GM12891 (cell line): ENCODE measurements at places on chromosomes 2 and 18.

DNA sequence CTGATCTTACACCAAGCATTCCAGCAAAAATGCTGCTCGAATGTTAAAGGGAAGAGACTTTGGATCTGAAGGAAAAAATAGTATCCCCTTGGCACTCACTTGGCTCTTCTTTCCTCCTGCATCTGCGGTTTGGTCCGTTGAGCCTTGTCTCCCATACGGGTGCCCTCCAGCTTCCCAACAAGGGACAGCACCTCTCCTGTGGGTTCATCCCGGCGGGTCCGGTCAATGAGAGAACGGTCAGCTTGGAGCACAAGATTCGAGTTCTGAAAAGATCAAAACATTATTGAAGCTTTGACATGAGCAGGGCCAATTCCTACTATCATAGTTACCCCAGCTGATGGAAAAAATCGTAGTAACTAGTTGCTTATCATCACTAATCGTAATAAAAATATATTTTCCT is 740 bp downstream of the SNRNP200 start:
- no peak for DNase-seq

- DNase-seq: no peak
Measured at GRCh38 chr2:85635636-85636035, 19.6 kb downstream of the USP39 start.

DNA sequence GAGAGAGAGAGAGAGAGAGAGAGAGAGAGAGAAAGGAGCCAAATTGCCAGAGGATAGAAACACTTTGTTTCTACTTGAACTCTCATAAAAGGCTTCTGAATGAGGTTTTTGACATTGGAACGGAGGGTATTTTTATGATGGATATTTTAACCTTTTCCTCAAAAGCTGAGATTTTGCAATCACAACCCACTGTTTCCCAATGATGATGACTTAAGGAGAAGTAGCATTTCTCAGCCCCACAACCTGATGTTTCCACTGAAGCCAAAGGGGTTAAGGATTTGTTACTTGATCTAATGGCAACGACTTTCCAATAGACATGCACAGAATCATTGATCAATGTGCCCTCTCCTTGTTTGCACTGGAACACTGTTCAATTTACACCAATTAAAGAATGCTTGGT is 67.1 kb upstream of the POU3F3 start:
- no peak for DNase-seq

DNA sequence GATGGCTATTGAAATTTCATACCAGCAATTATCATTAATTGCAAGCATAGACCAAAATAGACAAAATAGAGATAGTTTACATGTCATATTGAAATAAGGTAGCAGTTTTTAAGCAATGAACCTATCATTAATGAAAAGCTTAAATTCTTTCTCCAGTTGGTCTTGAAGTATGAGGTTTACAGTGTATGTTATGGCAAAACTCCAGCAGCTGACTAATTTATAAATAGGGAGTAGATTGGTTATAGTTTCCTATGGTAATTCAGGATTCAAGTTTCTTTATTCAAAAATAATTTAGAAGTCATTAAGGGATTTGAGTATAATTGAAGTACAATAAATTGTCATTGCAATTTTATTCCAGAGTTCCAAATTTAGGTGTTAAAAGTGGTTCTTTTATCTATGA is 69.6 kb upstream of the COL5A2 start:
- DNase-seq: no peak

DNA sequence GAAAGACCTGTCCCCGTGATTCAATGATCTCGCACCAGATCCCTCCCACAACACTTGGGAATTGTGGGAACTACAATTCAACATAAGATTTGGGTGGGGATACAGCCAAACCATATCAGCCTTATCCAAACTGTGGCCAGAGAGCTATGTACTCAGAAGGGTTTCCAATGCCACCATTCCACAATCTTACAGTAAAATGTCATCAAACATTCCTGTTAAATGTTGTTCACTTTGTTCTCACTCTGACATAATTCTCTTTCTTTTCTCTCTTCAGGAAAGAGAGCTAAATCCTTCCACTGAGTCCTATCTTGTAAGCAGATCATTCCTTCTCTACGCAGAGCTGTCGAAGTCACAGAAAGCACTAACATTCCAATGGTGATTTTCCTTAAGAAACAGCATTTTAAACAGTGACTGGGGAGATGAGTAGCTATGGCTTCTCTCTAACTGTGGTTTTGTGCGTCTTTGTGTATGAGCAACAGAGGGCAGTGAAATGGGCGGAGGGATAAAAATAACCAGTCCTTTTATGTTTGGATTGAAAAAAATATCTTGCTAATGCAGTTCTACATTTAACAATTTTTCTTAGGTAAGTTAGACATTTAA is 684.7 kb downstream of the EPHA4 start:
- no peak for DNase-seq

GRCh38 chr18:12038082-12038638 is 55.5 kb upstream of the ANKRD62 start:
- DNase-seq: no peak

DNA sequence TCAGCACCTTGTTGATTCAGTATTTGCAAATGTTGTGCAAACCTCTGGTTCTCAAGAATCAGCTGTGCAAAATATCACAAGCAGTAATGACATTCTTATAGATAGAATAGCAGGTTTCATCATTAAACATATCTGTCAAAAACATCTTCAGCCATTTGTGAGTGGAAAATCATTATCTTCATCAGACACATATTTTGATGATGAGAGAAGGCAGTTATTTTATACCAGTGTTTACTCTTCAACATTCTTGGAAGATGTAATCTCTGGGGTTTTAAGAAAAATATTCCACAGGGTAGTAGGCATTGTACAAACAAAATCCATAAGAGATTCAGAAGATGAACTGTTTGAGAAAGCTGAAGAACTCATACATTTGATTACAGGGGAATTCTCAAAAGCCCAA is 64.3 kb downstream of the FSIP2 start:
- no peak for DNase-seq
